Upper lobe of right lung (tissue), 1 donor: ENCODE measurements at places on chromosomes 13 and 19.
A peak's percentile ranks its signal among the peaks of the same experiment; 100 is the strongest.

- no peaks in the 10 kb centered on the region for H3K27me3 ChIP-seq
- peaks cover 29% of the 10 kb centered on the region for H3K36me3 ChIP-seq
- no peak overlapping the region for H3K27ac ChIP-seq
- peaks cover 22% of the 10 kb centered on the region for H3K4me1 ChIP-seq
- H3K4me3 ChIP-seq = no peak overlapping the region
Measured at GRCh38 chr19:2325281-2326046, 2.9 kb downstream of the LSM7 start.

- peaks cover 5% of the 10 kb centered on the region for H3K27me3 ChIP-seq
- H3K36me3 ChIP-seq = no peaks in the 10 kb centered on the region
- H3K4me3 ChIP-seq = no peak overlapping the region
- peak; percentile 62 for DNase-seq
Measured at GRCh38 chr19:485077-485476, 11.2 kb upstream of the MADCAM1 start.

DNA sequence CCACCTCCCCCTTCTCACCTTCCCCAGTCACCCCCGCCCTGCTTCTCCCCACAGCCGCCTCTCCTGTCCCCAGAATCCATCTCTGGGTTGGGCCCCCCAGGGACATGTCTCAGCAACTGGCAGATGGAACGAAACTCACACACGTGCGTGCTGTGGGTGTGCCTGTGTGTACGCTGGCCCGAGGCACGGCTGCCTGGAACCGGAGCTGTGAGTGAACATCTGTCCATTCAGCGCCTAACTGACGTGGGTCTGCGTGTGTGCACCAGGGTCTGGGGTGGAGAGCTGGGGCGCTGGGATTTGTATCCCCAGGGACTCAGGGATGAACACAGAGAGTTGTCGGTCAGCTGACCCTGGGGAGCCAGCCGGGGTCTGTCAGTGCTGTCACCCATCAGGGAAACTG is 752 bp upstream of the HAS1 start:
- no peaks in the 10 kb centered on the region for H3K4me1 ChIP-seq
- H3K4me3 ChIP-seq = no peak overlapping the region
- no peaks in the 10 kb centered on the region for H3K36me3 ChIP-seq
- no peak overlapping the region for H3K27ac ChIP-seq

- H3K36me3 ChIP-seq = peaks cover 25% of the 10 kb centered on the region
- H3K27ac ChIP-seq = peak overlapping the region; percentile 93
- H3K27me3 ChIP-seq = no peaks in the 10 kb centered on the region
- H3K4me3 ChIP-seq = no peak overlapping the region
- DNase-seq = no peak
Measured at GRCh38 chr19:48632692-48633147, 4.5 kb downstream of the DBP start.

DNA sequence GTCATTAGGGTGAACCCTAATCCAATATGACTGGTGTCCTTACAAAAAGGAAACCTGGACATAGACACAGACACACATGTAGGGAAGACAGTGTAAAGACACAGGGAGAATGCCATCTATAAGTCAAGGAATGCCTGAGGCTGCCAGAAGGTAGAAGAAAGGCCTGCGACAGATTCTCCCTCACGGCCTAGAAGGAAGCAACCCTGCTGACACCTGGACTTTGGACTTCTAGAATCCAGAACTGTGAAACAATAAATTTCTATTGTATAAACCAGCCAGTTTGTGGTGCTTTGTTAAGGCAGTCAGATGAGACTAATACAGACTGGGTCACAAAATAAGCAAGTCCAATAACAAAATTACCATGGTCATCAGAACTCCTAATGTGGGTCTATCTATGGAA is 120.4 kb downstream of the ENOX1 start:
- no peak overlapping the region for H3K4me3 ChIP-seq
- no peak overlapping the region for H3K27ac ChIP-seq
- no peaks in the 10 kb centered on the region for H3K27me3 ChIP-seq
- no peaks in the 10 kb centered on the region for H3K4me1 ChIP-seq
- H3K36me3 ChIP-seq = no peaks in the 10 kb centered on the region

DNA sequence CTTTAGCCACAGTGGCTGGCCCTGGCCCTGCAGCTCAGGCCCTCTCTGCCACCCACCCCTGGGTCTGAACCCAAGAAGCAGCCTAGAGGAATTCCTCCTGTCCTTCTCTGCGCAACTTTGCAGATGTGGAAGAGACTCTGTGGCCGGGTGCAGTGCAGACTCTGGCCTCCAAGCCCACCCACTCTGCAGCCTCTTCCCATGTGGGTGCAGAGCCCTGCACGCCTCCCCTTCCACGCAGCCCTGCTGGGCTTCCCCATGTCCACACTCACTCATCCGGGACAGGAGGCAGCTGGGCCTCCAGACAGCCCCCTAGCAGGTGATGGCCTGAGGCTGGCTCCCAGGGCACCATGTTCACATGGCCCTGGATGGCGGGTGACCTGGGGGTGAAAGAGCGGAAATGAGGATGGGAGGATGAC is 2.5 kb downstream of the TEX29 start:
- no peaks in the 10 kb centered on the region for H3K27me3 ChIP-seq
- H3K27ac ChIP-seq = no peak overlapping the region
- no peak for DNase-seq
- H3K4me1 ChIP-seq = no peaks in the 10 kb centered on the region
- H3K4me3 ChIP-seq = no peak overlapping the region
- H3K36me3 ChIP-seq = no peaks in the 10 kb centered on the region

DNA sequence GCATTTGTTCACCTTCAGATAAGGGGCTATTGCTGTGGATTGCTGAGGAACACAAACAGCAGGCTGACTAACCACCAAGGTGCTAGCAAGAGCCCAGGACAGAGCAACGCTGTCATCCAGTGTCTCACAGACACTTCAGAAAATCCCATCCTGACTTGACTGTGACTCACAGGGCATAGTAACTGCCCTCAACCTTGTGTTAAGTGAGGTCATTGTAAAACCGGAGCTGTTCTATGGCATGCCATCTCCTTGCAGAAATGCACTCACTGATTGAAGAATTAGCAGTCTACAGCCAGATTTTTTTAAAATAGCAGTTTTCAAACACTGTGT is 51.1 kb downstream of the TNFRSF19 start:
- H3K4me1 ChIP-seq = no peaks in the 10 kb centered on the region
- no peaks in the 10 kb centered on the region for H3K36me3 ChIP-seq

GRCh38 chr13:21938168-21938567 is 267.3 kb downstream of the FGF9 start:
- H3K27ac ChIP-seq = no peak overlapping the region
- H3K4me3 ChIP-seq = no peak overlapping the region
- H3K27me3 ChIP-seq = no peaks in the 10 kb centered on the region
- H3K4me1 ChIP-seq = no peaks in the 10 kb centered on the region
- no peaks in the 10 kb centered on the region for H3K36me3 ChIP-seq
- no peak for DNase-seq

DNA sequence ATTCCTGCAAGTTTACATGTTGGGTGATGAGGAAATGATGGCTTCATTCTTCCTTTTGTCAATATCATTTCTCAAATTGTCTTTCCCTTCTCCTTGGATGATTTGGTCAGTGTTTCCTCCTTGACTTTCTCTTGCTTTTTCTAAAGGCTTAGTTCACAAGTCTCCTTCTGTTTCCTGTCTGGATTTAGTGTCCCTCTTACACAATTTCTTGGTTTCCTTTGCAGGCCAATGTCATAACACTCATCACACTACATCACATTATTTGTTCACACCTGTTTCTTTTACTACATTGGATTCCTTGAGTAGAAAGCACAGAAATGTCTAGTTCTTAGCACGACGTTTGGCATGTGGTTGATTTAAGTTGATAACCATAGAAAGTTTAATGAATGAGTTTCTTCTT is 490.7 kb downstream of the TDRD3 start:
- no peaks in the 10 kb centered on the region for H3K4me1 ChIP-seq
- no peaks in the 10 kb centered on the region for H3K27me3 ChIP-seq
- H3K27ac ChIP-seq = no peak overlapping the region
- no peak for DNase-seq
- no peaks in the 10 kb centered on the region for H3K36me3 ChIP-seq
- no peak overlapping the region for H3K4me3 ChIP-seq
